ENCODE measurements at places on chromosomes 7 and 10.

GRCh38 chr10:29204070-29204800 lies 84.6 kb upstream of the LYZL1 start:
- no peak for DNase-seq

DNA sequence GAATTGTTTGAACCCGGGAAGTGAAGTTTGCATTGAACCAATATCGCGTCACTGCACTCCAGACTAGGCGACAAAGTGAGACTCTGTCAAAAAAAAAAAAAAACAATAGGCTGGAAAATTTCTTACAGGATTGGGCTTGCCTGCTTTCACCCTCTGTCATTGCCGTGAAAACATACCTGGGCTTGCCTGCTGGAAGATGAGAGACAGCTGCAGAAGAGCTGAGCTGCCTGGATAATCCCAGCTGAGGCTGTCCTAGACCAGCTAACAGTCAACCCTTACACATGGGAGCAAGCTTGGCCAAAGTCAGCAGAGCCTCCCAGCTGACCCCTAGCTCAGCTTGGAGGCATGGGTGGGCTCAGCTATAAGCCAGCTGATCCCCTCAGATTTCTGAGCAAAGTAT lies 306.2 kb downstream of the CCSER2 start:
- no peak for DNase-seq

DNA sequence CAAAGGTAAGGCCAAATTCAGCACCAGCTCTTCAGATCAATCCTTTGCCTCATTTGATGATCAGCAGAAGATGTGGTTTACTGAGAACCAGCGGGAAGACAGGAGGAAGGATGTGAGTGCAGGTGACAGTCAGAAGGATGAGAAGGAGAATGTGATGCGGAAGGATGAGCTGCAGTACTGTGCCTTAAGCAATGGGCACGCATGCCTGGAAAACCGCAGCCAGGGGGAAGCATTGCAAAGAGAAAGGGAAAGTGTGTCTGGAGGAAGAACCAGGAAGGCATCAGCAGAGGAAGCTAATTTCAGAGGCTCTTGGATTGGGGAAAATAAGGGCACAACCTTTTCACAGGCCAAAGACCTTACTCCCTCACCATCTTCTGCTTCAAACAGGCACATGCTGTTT lies 25.7 kb downstream of the C10orf71 start:
- no peak for DNase-seq

DNA sequence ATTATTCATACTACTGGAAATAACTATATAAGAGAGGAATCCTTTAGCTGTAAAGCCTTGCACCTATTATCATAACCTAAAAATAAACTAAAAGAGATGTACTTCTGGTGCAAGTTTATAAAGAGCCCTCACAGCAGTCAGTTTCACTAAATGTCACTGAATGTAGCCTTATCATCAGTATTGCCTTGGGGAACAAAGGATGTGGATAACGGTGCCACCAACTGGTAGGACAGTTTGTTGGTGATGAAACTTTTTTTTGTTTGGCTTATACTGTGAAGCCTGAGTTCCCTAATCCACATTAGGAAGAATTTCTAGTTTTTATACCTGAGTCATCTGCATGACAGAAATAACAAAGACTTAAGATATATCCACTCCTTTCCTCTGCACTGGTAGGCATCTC lies 117.9 kb upstream of the COL1A2 start:
- DNase-seq, result no peak

- DNase-seq, result no peak
These were observed 164.3 kb upstream of the AGK start for GRCh38 chr7:141386881-141387280.

GRCh38 chr10:66943590-66943989 lies 17.8 kb downstream of the LRRTM3 start:
- DNase-seq, result no peak

- DNase-seq, result no peak
These were observed 80.1 kb upstream of the IMMP2L start for GRCh38 chr7:111642373-111642772.

DNA sequence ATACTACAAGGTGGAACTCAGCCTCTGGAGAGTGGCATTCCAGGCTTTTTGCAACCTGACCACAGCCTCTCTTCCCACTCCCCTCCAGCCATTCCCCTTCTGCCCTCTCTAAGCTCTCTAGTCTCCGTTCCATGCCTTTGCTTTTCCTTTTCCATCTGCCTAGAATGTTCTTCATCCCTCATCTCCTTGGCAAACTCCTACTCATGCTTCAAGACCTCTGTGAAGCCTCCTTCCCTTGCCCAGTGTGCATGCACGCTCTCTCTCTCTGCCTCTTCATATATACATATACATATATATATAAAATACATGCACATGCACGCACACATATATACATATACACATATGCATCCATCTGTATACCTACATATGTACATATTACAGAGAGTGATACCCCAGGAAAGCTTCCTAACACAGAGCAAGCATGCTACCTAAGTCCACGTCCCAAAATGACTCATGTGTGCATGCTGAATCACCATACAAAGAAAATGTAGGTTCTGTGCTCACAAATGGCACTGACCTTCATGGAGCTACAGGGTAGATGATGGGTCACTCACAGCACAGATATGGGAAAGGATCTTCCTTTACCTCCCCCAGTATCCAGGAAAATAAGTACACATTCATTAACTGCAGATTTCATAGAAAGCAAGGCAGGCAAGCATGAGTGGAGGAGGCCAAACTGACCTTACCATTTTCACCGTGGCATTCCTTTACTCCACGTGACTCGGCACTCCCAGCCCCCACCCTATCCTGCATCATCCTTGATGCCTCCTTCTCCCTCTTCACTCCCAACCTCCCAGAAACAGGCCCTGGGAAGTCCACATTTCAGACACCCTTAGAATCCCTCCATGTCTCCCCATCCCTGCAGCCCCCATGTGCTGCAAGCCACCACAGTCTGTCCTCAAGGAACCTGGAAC lies 238.4 kb upstream of the ZMIZ1 start:
- no peak for DNase-seq

GRCh38 chr10:71837098-71837827 lies 13.8 kb downstream of the PSAP start:
- no peak for DNase-seq

GRCh38 chr10:115871855-115872254 lies 401.2 kb downstream of the GFRA1 start:
- no peak for DNase-seq

- DNase-seq, result no peak
These were observed 257.8 kb downstream of the SNX10 start for GRCh38 chr7:26549281-26549944.

DNA sequence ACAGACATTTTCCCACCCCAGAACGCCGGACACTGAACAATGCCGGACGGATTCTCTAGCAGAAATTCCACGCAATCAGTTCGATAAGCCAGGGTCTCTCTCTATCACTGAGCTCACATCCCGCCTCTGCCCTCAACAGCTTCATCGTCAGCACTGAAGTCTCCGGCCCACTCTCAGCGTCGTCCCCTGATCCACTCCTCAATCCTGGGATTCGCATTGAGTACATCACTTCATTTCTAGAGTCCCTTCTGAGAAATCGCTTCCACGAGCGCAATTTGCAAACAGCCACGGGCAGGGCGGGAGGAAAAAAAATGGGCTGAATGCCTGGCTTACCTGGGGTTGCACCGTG lies 365 bp downstream of the YME1L1 start:
- DNase-seq, result no peak

GRCh38 chr10:75688506-75689300 lies 257.3 kb downstream of the LRMDA start:
- no peak for DNase-seq

DNA sequence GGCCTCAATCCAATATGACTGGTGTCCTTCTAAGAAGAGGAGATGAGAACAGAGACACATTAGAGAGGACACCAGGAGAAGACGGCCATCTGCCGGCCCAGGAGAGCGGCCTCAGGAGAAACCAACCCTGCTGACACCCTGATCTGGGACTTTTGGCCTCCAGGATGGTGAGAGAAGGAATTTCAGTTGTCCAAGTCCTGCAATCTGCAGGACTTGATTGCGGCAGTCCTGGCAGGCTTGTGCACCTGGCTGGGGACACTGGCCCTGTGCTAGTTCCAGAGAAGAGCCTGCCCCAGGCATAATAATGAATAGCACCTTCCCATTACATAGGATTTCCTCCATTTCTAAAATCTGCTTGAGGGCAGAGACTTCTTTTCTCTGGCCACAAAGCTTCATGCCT lies 409.9 kb upstream of the SHH start:
- no peak for DNase-seq

- DNase-seq, result no peak
These were observed 2.0 kb downstream of the SEMA3D start for GRCh38 chr7:85184599-85185423.

DNA sequence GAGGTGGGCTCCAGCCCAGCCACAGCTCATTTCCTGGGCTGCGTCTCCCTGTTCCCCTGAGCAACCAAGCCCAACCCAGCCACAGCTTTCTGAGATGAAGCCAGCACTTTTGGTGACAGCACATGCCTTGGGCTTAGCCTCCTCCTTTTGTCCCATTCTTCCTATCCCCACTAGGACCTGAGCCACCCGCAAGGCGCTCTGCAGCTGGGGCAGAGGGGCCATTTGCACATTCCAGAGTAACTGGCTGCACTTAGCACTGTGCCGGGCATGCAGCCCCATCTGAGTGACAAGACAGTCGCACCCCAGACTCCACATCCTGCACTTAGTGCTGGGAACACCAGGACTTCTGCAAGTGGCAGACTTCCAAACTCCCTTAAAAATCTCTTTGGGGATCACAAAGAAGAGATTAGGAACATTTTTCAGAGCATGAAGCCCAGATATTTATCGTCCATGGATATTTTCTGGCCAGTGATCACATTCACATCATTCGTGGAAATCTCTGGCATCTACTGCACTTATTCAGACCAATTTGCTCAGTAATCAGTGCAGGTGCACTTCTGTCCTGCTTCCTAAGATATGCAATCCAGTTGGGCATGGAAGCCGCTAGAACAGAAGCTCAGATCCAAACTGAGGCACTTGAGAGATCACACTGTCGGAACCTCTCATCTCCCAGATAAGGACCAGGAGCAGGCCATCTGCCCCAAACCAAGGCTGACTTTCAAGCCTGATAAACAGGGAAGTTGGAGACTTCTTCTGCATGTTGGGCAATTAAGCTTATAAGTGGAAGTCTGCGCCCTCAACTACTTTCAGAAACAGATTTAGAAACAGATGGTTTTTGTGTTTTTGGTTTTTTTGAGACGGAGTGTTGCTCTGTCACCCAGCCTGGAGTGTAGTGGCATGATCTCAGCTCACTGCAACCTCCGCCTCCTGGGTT lies 26.4 kb downstream of the CHST15 start:
- DNase-seq, result no peak

DNA sequence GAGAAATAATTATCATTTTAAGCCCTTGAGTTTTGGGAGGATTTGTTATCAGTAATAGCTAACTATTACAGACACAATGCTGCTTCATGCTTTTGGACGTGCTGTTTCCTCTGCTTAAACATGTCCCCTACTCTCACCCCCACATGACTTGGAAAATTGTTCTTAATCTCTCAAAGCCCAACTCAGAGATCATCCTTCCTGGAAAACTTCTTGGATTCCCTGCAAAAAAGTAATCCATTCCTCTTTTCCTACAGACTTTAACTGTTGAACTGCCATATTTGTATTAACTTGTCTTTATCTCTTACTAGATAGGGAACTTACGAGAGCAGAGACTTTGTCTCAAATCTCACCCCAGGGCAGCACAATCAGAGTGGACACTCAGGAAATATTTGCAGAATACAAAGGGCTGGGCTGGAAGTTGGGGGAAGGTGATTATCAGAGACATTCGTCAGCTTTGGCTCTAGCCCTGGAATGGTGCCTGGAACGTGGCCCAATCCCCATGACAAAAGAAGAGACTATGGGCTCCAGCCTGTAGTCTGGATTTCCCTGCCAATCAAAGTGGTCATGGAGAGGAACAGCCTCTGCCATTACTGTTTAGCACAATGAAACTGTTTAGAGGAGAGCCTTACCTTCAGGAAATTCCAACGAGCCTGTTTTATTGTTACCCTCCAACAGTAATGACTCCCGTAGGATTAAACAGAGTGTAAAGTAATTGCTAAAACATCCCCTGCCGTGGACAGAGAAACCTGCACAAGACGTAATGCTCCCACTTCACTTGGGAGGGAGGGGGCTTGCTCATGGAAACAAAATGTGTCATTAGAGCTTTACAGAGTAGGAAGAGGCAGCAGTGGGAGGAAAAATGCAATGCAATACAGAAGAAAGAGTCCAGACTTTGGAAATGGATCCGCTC lies 140.4 kb upstream of the AUTS2 start:
- no peak for DNase-seq

DNA sequence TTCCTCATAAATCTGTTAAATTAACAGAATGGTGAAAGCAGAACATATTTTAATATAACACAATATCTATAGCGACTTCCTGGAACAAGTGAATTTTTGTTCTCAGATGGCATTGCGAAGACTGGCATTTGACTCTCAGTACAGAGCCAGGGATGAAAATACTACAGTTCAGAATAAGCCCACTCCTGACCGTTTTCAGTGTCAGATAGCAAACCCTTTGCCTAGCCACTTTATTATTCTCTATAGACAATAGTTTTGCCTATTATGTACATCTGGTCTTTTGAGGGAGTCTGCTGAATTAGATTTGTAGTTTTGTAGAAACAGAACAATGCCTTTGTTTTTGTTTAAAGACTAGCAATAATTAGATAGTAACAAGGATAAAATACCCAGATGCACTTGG lies 2.3 kb downstream of the MINPP1 start:
- DNase-seq, result no peak

- no peak for DNase-seq
These were observed 112.8 kb downstream of the KLF6 start for GRCh38 chr10:3672220-3672619.

GRCh38 chr10:46787321-46787615 lies 124.0 kb upstream of the PTPN20 start:
- DNase-seq, result no peak

GRCh38 chr7:23470330-23471105 lies at the start of gene IGF2BP3:
TSS of gene IGF2BP3 (minus strand) at chr7:23470491. CDS start at chr7:23470110, 381 bp downstream.
- DNase-seq, result peak; percentile 92

DNA sequence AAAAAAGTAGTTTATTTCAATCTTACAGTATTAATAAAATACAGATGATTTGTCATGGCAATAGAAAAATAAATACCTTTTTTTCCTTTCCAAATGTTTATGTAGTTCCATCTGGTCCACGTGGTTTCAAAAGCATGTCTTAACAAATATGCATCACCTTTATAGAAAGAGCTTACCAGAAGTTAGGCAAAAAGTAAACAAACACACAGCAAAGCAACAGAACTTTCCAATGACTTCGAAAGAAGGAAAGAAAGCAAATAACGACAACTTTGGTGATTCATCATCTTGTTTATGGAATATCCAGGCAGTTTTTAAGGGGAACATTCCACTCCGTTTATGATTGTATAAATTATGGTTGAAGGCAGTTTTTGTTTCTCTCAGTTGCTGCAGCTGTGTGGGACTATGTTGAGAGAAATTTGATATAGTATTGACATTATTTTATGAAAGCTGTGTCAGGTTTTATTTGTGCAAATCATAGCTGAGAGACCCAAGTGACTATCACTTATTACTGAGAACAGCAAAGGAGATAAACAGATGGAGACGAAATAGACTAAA lies 203.1 kb downstream of the CDC14C start:
- DNase-seq, result no peak

- no peak for DNase-seq
These were observed 668.3 kb upstream of the FOXK1 start for GRCh38 chr7:4013793-4014192.

- peak; percentile 48 for DNase-seq
These were observed 237.2 kb upstream of the KAT6B start for GRCh38 chr10:74589226-74589673.
